NCI-H2107 (cell line): ENCODE measurements at places on chromosomes 6 and 20.

- DNase-seq: no peak
Measured at GRCh38 chr20:7375905-7376304, 564.4 kb downstream of the HAO1 start.

GRCh38 chr6:166640342-166641043 lies 13.4 kb upstream of the RPS6KA2 start:
- no peak for DNase-seq

- DNase-seq: no peak
Measured at GRCh38 chr6:71383901-71384489, 95.4 kb downstream of the OGFRL1 start.

- no peak for DNase-seq
Measured at GRCh38 chr6:17883665-17884497, 103.6 kb downstream of the KIF13A start.

DNA sequence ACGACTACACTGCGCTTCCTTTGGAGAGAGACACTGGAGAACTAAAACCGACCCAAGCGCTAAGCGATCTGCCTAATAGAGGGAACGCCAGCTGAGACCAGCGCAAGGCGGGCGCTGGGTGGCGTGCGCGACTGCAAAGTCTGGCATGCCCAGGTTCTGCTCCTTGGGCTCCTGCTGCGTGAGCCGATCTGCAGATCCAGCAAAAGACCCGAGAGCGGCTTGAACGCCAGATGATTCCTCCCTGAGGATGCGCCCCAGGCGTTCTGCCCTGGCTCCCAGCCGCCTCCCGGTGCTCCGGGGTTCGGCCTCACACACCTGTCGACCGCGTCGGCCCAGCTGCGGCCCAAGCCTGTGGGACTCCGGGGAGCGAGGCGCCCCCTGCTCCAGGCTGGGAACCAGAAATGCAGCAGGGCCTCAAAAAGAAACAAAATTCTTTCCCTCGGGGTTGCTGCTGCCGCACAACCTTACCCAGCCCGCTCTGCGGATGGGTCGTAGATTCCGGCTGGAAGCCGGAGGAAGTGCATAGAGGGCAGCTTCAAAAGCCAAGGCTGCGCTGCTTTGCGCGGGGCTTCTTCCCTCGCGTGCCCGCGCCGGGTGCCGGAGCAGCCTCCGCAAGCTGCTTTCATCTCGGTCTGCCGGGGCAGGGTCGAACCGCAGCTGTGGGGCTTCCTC lies 17.9 kb upstream of the PRDM13 start:
- DNase-seq: peak; percentile 77

DNA sequence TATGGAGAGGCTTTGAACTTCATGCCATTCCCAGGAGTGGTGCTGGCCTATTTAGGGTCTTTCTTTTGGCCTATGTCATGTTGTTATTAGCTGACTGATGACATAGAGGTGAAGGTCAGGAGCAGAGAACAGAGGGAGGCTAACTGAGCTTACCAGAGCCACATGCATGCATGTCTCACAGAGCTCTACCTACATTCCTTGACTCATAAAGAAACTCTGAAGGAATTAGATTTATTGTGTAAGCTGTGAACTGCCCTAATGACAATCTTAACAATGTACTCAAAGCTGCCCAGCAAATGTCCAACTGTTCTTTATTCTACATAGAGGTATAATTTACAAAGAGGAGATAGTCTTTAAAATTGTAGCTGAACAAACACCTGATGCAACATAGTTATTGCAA lies 192.7 kb upstream of the CNR1 start:
- no peak for DNase-seq

GRCh38 chr6:136716917-136717715 lies 75.2 kb downstream of the MAP3K5 start:
- no peak for DNase-seq
